Nephron progenitor cell (in vitro differentiated cells): ENCODE measurements at places on chromosomes 11 and 22.

- peak; percentile 5 for DNase-seq
Measured at GRCh38 chr11:78420796-78421209, 3.2 kb upstream of the GAB2 start.

GRCh38 chr11:72522186-72522585, 87.9 kb upstream of the CLPB start:
- no peak for DNase-seq

DNA sequence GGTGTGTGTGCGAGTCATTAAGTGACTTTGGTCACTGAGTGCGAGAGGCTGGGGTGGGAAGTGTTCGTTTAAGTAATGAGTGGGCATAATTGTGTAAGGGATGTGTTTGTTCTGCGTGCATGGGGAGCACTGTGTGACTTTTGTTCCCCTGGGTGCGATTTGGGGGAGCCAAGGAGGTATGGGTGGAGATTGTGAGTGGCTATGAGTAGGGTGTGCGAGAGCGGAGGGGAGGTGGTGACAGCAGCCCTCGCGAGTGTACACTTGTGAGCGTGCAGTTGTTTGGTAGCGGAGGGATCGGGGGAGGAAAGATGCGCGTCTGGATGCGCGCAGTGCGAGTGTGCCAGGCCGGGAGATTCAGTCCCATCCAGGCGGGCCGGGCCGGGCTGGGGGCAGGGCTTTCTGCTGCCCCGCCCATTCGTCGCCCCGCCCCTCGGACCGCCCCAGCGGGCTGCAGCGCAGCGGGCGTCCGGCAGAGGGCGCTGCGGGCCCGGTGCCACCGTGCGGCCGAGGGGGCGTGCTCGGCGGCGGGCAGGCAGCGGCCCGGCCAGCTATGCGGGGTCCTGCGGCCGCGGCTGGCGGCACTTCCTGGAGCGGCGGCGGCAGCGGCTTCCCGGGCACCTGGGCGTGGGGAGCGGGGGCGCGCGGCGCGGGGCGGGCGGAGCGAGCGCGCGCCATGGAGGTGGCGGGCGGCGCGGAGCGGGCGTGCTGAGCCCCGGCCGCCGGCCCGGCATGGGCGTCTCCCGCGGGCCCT, at the start of gene DGKZ:
Gene DGKZ (plus strand): TSS at position 578 of the 751 bp plus-strand sequence. CDS start 197 bp downstream, outside the sequence.
- DNase-seq: peak; percentile 92

- no peak for DNase-seq
Measured at GRCh38 chr11:122337704-122338103, 221.7 kb upstream of the BLID start.

GRCh38 chr11:82996966-82997606, 74.6 kb downstream of the RAB30 start:
- no peak for DNase-seq

DNA sequence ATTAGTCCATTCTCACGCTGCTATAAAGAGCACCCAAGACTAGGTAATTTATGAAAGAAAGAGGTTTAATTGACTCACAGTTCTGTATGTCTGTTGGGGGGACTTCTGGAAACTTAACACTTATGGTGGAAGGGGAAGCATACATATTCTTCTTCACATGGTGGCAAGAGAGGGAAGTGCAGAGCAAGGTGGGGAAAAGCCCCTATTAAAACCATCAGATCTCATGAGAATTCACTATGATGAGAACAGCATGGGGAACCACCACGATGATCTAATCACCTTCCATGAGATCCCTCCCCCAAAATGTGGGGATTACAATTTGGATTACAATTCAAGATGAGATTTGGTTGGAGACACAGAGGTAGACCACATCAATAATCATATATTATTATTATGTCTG, 25.7 kb downstream of the CEP57 start:
- no peak for DNase-seq

DNA sequence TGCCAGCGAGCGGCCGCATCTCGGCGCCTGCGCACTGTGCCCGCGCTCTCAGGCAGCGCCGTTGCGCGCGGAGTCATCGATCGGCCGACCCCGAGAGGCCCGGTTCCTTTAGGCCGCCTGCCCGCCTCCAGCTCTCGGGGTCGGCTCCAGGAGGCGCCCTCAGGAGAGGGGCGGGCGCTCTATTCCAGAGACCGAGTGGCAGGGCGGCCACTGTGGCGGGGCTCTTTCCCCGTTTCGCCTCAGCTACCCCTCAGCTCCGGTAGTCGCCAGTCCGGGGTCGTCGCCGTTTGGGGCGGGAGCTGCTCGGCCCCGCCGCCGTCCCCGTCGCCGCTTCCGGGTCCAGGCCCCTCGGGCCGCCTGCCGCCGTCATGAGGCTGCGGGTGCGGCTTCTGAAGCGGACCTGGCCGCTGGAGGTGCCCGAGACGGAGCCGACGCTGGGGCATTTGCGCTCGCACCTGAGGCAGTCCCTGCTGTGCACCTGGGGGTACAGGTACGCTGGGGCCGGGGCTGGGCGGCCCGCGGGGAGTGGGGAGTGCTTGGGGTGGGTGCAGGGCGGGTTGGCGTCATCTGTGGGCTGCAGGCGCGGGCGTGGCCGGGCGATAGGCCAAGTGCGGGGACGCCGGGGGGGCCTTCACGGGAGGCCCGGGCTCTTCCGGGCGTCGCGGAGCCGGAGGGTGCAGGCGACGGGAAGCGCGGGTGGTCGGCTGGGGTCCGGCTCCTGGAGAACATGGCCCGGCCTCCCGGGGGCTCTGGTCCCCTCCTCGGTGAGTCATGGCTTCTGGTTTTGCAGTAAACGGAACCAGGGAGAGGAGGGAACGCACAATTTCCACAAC, at the start of gene FBXO7:
Gene FBXO7 (plus strand): TSS at position 177 of the 833 bp plus-strand sequence. CDS start 192 bp downstream, at position 369.
- peak; percentile 93 for DNase-seq

DNA sequence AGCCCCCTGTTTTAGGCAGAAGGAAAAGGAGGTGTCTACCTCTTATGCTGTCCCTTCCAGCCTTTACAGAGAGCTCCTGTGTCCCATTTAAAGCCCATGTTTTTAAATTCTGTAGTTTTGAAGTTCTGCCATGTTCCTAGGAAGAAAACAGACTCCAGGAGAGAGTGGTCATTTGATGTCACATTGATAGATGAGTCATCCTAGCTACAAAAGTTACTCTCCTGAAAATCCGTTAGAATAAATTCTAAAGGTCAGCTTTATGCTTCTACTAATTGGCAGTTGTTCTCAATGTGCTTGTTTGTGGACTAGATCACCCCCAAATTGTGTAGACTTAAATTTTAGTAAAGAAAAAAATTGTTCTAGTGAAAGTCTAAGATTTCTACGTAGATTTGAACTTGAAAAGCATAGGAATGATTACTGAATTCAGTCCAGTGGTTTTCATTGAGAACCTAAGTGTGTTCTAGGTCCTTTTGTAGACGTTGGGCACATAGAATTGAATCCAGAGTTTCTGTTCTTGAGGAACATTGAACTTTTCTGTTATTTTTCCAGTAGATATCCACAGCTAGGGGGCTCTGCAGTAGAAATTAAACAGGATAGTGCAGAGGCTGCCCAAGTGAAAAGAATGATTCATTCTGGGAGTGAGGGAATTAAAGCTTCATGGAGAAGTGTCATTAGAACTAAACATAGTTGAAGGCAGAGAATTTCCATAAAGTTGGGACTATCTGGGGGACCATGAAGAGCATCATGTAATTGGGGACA, 140.6 kb upstream of the RASSF10 start:
- no peak for DNase-seq
